Left lobe of liver (tissue), 2 donors: ENCODE measurements at places on chromosomes 12 and 14. TPM values are rescaled to one million over a fixed set of nuclear protein-coding genes. Genes with fewer than 3 reads are reported as not detected.
A peak's percentile ranks its signal among the peaks of the same experiment; 100 is the strongest.

GZMH gene
- 0.28 TPM for total RNA-seq

TMPRSS12 gene
- total RNA-seq: not detected

TXNRD1 gene
- total RNA-seq: 49.8 TPM

GLT8D2 gene
- total RNA-seq: 0.43 TPM

RIC8B gene
- 9.6 TPM for total RNA-seq

- DNase-seq: no peak
Observed at GRCh38 chr14:39812532-39813320, 380.5 kb upstream of the FBXO33 start.

DNA sequence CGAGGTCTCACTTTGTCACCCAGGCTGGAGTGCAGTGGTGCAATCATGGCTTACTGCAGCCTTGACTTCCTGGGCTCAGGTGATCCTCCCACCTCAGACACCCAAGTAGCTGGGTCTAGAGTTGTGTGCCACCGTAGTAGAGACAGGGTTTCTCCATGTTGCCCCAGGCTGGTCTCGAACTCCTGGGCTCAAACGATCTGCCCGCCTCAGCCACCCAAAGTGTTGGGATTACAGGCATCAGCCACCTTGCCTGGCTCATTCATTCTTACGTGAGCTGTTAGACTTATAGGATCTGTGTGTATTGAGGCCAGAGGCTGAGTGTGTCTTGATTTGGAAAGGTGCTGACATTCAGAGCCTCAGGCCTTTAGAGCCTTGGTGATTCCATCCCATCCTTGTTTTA is 128.1 kb downstream of the SLC25A47 start:
- DNase-seq: no peak

DNA sequence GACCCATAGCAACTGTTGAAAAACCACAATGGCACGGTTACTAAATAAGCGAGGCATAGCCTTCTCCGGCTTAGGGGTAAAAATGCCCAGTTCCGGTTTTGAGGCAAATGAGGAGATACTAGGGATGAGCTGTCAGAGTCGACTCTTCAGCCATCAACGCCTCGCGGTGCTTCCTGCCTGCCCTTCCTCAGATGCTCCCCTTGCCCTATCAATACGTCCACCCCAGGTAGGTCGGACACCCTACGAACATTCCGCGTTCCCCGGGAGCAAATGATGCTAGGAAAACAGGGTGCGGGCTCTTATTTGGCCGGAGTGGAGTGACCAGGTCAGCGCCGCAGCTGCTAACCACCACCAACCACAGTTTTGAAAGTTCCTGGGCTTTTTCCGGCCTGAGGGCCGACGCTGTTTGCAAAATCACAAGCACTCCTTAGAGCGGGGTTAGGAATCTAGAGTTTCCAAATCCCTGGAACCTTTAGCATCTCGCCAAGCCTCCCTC is 1.2 kb downstream of the SRSF9 start:
- DNase-seq: peak; percentile 51

DNA sequence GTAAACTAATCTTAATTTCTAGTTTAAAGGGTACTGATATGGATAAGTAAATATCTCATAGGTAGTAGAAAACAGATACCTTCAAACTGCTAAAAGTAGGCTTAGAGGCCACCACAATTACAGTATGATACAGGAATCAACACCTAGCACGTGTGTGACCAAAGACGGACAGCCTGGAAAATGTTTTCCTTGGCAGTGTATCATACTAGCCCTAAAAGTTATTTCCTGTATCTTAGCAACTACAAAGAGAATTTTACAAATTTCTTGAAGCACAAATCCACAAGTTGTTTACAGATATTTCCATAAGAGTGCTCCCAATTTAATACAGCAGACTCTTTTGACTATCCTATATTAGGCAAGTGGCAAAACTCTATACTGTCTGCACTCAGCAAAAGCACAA is 106.0 kb downstream of the ITPR2 start:
- no peak for DNase-seq

DNA sequence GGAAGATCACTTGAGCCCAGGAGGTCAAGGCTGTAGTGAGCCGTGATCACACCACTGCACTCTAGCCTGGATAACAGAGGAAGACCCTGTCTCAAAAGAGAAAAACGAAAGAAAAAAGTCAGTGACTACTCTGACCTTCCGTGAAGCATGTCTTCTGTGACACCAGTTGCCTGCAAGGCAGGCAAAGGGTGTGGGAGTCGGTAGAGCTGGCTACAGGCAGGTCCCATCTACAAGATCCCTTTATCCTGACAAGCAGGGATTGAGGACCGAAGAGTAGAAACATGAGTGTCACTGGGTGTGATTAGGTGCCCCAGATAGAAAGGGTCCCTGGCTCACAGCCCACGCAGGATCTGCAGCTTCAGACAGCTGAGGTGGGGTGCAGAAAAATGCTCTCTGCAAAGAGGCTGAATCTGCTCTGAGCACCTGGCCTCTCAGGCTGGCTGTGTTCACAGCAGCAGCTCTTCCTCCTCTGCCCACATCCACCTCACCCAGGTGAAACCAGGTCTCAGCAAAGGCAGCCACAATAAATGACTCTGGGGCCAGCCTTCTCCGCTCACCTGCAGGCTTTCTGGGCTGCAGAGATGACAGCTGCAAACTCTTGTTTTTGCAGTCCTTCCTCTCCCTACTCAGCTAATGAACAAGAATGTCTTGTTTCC is 28.6 kb upstream of the HSP90B1 start:
- no peak for DNase-seq

GRCh38 chr14:105257464-105257863 is 9.1 kb downstream of the BTBD6 start:
- DNase-seq: no peak

DNA sequence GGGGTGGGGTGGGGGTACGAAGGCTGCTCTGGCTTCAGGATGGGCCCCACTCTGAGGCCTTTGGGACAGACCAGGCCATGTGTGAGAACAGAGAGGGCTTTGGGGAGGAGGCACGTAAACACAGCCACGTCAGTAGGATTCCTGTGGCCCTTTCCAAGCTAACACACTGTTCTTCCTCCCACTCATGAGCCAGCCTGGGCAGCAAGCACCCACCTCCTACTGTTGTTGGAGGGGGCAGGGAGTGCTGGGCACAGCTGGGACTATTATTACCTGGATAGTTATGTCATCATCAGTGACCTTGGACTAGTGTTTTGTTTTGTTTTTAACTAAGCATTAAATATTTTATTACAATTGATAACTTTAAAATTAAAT is 5.3 kb downstream of the CHGA start:
- DNase-seq: no peak

DNA sequence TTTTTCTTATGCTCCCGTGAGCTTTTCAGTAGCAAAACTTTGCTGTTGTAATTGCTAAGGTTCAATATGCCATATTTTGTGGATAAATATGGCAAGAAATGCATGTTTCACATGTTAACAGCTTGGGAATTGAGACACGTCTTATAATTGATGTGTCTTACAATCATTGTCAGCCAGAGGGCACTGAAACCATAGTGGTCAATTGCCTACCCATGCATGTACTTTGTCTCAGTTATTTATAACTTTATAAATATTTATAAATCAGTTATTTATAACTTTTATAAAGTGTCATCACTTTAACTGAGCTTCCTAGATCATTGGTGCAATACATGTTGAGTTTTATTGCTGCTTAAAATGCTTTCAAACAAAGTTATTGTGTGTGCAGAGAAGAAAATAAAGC is 82.0 kb downstream of the CATSPERB start:
- DNase-seq: no peak

- no peak for DNase-seq
Observed at GRCh38 chr14:85533023-85533860, 3.3 kb downstream of the FLRT2 start.

DNA sequence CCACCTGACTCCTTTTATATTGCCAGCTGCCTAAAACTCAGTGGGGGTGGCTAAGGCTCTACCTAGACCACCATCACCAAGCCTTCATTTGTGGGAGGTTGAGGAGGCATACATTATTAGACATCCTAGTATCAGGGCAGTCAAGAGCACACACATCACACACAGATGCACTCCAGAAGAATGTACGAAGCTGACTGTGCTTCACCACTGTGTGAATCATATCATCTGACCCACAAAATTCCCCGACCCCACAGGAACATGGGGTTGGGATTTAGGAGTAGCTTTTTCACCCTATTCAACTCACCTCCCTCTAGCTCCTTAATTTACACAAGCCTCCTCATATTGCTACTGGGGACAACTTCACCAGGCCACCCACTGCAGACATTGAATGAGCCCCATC is 64.8 kb upstream of the BDKRB2 start:
- DNase-seq: no peak

- DNase-seq: no peak
Observed at GRCh38 chr12:3038926-3039510, 38.2 kb upstream of the TSPAN9 start.

DNA sequence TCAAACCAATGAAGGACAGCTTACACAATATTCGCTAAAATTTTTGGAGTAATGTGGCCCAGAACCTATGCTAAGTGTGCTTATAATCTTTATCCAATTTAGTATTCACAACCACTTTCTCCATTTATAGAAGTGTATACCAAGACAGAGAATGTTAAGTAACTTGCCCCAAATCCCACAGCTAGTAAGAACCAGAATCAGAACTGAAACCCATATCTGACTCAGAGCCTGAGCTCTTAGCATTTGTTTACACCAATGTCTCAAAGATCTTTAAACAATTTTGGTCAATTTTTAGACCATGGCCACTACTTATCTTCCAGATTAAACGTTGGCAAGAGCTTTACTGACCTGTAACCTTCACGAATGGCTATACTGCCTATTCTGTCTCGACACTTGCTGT is 53.0 kb downstream of the PAPLN start:
- no peak for DNase-seq

DNA sequence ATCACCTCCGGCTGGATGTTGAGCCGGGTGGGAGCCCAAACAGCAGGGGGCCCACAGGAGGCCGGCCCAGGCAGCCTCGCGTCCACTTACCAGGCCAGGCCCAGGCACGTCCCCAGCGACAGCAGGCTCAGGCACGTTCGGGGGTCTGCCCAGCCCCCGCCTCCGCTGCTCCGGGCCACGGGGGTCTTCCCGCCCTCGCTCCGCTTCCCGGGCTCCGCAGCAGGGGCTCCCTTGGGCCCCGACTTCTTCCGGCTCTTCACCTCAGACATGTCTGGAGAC is 216 bp downstream of the IKBIP start:
- no peak for DNase-seq

GRCh38 chr14:67502867-67503266 is 14.3 kb upstream of the TMEM229B start:
- no peak for DNase-seq

- no peak for DNase-seq
Observed at GRCh38 chr14:56902385-56902784, 92.1 kb upstream of the OTX2 start.

DNA sequence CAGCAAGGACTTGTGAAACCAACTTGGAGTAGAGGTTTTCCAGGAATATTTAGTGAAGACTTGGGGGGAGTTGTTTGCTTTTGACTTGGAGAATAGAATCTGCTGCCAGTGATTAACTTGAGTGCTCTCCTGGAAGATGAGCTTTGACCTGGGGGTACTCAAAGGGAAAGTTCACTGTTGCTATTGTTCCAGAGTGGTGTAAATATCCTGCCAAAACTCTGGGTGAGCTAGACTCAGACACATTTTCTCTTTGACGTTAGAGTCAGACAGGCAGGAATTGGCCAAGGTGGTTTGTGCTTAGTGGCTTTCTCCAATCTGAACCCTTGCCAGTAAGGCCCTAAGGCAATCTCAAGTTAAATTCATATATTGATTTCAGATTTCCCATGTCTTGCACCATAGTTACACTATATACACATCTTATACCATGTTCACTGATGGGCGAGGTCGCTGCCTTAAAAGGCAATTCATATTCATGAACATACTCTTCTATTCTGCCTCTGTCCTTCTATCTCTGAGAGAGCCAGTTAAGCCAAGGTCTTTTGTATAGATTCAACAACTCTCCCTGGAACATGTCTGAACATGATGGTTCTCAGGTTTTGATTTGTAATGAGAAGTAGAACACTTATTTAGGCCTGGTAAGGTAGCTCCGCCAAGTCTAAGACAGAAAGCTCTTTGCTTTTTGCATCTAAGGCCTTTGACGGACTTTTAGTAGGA is 204.6 kb upstream of the SLC38A2 start:
- DNase-seq: no peak

DNA sequence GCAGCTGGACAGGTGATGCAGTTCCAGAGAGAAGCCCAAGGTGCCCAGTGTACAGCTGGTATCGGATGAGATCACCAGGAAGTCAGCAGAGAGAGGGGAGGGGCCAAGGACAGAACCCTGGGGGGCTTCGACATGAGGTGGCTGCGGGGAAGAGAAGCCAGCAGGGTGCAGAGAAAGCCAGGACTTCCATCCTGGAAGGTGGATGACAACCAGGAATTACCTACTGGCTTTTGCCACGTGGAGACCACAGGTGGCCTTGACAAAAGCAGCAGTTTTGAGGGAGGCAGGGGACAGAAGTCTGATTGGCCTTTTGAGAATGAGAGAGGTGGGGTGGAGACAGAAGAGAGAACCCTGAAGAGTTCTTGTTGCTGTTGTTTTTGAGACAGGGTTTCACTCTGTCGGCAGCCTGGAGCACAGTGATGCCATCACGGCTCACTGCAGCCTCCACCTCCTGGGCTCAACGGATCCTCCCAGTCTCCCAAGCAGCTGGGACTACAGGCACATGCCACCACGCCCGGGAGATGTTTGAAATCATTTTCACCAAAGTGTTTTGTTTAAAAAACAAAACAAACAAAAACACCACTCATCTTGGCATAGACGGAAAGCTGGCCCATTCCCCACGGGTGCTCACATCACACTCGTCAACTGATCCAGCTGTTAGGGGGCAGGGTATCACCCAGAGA is 35.2 kb downstream of the CDC42BPB start:
- DNase-seq: no peak

DNA sequence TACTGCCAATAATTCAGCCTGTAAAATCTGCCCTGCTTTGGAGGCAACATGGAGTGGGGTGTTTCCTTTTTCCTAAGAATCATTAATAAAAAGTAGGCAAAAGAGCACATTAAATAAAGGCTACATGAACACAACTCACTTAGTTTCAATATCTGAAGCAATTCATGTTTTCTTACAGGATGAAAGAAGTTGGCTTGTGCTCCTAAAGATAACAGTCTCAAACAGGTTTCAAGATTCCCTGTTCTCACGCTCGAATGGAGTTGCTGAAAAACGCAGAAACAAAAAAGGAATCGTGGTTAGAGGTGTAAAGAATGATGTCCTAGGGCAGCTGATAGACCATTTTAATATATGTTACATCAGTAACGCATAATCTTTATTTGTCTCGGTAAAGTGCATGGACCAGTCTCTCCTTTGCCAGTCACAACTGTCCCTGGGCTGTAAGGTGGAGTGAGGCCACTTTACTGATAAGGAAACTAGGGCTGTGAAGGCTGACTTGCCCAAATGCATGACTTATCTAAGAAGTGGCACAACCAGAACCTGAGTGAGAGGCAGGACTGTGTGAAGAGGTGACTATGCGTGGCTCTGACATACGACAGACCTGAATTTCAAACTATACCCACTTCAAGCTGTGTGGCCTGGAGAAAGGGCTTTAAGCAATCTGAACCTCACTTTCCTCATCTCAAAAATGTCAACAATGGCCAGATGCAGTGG is 12.6 kb downstream of the GIT2 start:
- no peak for DNase-seq

GRCh38 chr14:73344319-73344718 is 107.0 kb downstream of the PAPLN start:
- DNase-seq: no peak
